ENCODE measurements at places on chromosomes 2 and 18.
A peak's percentile ranks its signal among the peaks of the same experiment; 100 is the strongest.

GRCh38 chr2:203407496-203407895 is 79.3 kb downstream of the ABI2 start:
- H3K36me3 ChIP-seq: peaks cover 18% of the 10 kb centered on the region
- no peak for DNase-seq
- no peaks in the 10 kb centered on the region for H3K4me1 ChIP-seq
- no peaks in the 10 kb centered on the region for H3K27me3 ChIP-seq
- no peak overlapping the region for H3K27ac ChIP-seq

DNA sequence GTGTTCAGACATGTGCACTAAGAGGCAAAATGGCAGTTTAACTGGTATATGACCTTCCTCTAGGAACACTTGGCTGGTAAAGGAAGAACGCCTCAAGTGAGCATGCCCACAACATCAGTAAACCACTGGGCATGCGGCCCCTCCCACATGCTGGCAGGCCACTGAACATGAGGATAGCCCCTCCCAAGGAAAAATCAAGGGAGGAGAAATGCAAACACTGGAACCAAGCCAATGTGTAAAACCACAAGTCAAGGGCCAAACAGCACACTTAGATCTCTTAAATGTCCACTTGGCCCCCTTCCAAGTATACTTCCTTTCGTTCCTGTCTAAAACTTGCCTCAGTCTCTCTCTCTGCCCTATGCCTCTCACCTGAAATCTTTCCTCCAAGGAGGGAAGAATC is 980.8 kb downstream of the TSN start:
- no peak overlapping the region for H3K4me3 ChIP-seq
- no peak for DNase-seq
- no peaks in the 10 kb centered on the region for H3K36me3 ChIP-seq

GRCh38 chr2:137178951-137179377 is 413.6 kb downstream of the THSD7B start:
- H3K27ac ChIP-seq: no peak overlapping the region

DNA sequence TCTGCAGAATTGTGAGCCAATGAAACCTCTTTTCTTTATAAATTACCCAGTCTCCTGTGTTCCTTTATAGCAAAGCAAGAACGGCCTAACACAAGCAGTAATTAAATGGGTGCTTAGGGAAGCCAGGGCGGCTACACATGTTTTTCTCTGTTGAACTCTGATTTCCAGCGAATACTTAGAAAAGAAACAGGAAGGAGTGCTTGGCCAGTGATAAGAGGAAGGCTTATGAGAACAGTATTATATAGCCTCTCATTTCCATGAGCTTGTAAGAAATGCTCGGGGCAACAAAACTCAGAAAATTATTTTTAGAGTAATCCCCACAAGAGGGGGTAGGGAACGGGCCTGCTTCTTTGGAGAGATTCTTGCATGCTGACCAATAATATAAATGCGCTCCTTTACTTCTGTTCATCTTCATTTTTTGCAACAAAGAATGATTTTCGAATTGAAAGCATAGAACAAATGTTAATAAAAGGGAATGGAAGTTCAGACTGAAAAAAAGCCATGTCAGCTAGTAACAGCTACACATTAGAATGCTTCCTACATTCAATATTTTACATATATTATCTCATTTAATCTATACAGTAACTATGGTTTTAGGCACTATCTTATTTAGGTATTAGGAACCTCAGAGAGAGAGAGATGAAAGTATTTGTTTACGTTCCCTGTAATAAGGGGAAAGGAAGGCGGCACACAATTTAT is 49.7 kb upstream of the CCDC85A start:
- no peaks in the 10 kb centered on the region for H3K36me3 ChIP-seq
- no peaks in the 10 kb centered on the region for H3K27me3 ChIP-seq
- DNase-seq: no peak
- H3K4me3 ChIP-seq: no peak overlapping the region

- no peaks in the 10 kb centered on the region for H3K4me1 ChIP-seq
- DNase-seq: no peak
- H3K36me3 ChIP-seq: no peaks in the 10 kb centered on the region
- no peak overlapping the region for H3K27ac ChIP-seq
Measured at GRCh38 chr2:234816056-234816455, 135.8 kb upstream of the SH3BP4 start.

DNA sequence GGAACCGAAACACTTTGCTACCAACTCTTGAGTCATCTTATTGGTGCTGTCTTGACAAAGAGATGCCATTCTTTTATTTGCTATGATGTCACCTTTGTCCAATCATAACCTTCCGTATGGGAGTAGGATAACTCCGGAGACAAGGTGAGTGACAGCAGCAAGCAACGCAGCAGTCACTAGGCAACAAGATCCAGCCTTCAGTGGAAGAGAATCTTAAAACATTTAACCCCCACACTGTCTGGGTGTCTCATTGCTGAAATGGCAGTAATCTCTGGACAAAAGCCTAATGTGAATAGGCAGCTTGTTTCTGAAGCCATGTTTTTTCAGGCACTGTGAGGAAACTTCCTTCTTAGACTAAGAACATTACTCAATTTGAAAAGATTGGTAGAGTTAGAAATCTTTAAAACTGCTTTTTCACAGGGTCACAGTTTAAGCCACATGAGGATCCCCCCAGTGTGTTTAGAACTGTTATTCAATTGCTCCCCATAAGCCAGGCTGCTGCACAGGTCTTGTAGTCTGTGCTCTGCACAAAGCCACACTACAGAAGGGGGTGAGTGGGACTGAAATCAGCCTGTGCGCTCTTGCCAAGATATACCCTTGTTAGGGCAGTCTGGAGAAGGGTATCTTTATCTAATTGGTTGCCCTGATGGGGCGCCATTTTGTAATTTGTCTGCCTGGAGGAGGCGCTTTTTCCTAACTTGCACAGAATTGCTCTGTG is 131.5 kb upstream of the STON1 start:
- no peaks in the 10 kb centered on the region for H3K36me3 ChIP-seq
- no peak for DNase-seq
- H3K4me3 ChIP-seq: no peak overlapping the region

GRCh38 chr2:127108090-127108523 is 1.2 kb upstream of the BIN1 start:
- H3K27ac ChIP-seq: no peak overlapping the region
- peak overlapping the region; percentile 65 for H3K4me3 ChIP-seq
- peaks cover 5% of the 10 kb centered on the region for H3K27me3 ChIP-seq
- no peaks in the 10 kb centered on the region for H3K36me3 ChIP-seq
- H3K4me1 ChIP-seq: peaks cover 20% of the 10 kb centered on the region

DNA sequence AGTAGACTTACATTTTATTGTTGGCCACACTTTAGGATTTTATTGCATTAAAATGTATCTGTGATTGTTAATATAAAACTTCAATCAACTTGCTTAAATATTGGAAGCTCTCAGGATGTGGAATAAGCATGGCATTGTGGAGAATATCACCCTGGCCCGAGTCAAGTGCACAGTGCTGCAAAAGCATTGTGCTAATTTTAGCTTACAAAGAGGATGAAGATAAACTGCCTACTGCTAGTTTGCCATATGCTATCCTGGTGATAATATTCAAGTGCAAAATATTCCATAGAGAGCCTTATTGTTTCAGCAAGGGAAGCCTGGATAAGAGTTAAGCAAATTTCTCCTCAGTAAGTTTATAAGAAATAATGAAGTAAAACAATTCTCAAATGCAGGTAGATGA is 54.5 kb downstream of the MEIS1 start:
- no peak for DNase-seq
- no peaks in the 10 kb centered on the region for H3K27me3 ChIP-seq
- no peaks in the 10 kb centered on the region for H3K4me1 ChIP-seq

GRCh38 chr2:7598402-7598801 is 681.2 kb downstream of the RNF144A start:
- no peak overlapping the region for H3K4me3 ChIP-seq
- no peaks in the 10 kb centered on the region for H3K4me1 ChIP-seq
- H3K27me3 ChIP-seq: peaks cover 4% of the 10 kb centered on the region
- H3K36me3 ChIP-seq: no peaks in the 10 kb centered on the region
- H3K27ac ChIP-seq: no peak overlapping the region
- DNase-seq: no peak

GRCh38 chr2:109176928-109177327 is 47.9 kb downstream of the SH3RF3 start:
- no peak overlapping the region for H3K4me3 ChIP-seq
- H3K36me3 ChIP-seq: no peaks in the 10 kb centered on the region
- H3K4me1 ChIP-seq: peaks cover 12% of the 10 kb centered on the region
- H3K27ac ChIP-seq: no peak overlapping the region

DNA sequence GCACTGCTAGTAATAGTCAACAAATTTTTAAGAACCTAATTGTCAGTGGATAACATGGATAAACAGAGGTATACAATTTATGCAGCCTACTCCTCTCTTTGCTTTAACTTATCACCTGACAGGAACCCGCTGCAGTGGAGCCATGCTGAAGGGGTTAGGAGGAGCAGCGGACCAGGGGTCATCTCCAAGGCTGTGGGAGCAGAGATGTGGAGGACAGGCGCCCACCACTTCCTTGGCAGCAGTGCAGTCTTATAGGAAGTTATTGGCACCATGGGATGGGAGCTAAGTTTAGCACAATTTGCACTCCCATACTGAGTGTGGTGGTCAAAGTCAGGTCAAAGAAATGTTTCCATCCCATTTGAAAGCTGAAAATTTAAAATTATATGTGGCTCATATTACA is 35.6 kb downstream of the HDLBP start:
- no peaks in the 10 kb centered on the region for H3K36me3 ChIP-seq
- DNase-seq: no peak
- no peaks in the 10 kb centered on the region for H3K27me3 ChIP-seq
- no peak overlapping the region for H3K4me3 ChIP-seq
- H3K4me1 ChIP-seq: no peaks in the 10 kb centered on the region
- H3K27ac ChIP-seq: no peak overlapping the region

- H3K4me1 ChIP-seq: no peaks in the 10 kb centered on the region
- no peak overlapping the region for H3K27ac ChIP-seq
- peaks cover 79% of the 10 kb centered on the region for H3K36me3 ChIP-seq
- DNase-seq: no peak
Measured at GRCh38 chr18:77016936-77017335, 115.6 kb downstream of the MBP start.

- H3K4me1 ChIP-seq: peaks cover 9% of the 10 kb centered on the region
- no peak for DNase-seq
- no peak overlapping the region for H3K4me3 ChIP-seq
Measured at GRCh38 chr2:230913406-230914143, 11.5 kb downstream of the GPR55 start.

- H3K4me1 ChIP-seq: no peaks in the 10 kb centered on the region
- peaks cover 33% of the 10 kb centered on the region for H3K36me3 ChIP-seq
- H3K27ac ChIP-seq: no peak overlapping the region
- no peak for DNase-seq
- H3K4me3 ChIP-seq: no peak overlapping the region
- no peaks in the 10 kb centered on the region for H3K27me3 ChIP-seq
Measured at GRCh38 chr2:240528406-240529040, 29.3 kb downstream of the ANKMY1 start.

- no peak for DNase-seq
- H3K27me3 ChIP-seq: no peaks in the 10 kb centered on the region
- H3K4me1 ChIP-seq: no peaks in the 10 kb centered on the region
Measured at GRCh38 chr2:1773883-1774282, 29.6 kb upstream of the PXDN start.

GRCh38 chr2:70982971-70983370 is 4.5 kb downstream of the ANKRD53 start:
- DNase-seq: no peak
- peaks cover 20% of the 10 kb centered on the region for H3K36me3 ChIP-seq
- no peaks in the 10 kb centered on the region for H3K27me3 ChIP-seq
- H3K4me3 ChIP-seq: no peak overlapping the region

- H3K27ac ChIP-seq: no peak overlapping the region
- H3K27me3 ChIP-seq: no peaks in the 10 kb centered on the region
- no peak overlapping the region for H3K4me3 ChIP-seq
- no peaks in the 10 kb centered on the region for H3K4me1 ChIP-seq
- no peak for DNase-seq
Measured at GRCh38 chr2:162629499-162629898, 209.1 kb downstream of the KCNH7 start.

GRCh38 chr18:11324510-11324909 is 175.1 kb upstream of the PIEZO2 start:
- H3K27me3 ChIP-seq: no peaks in the 10 kb centered on the region
- no peaks in the 10 kb centered on the region for H3K36me3 ChIP-seq
- no peak overlapping the region for H3K27ac ChIP-seq
- H3K4me3 ChIP-seq: no peak overlapping the region

GRCh38 chr2:219997341-219997851 is 370.0 kb downstream of the SLC4A3 start:
- H3K27ac ChIP-seq: no peak overlapping the region
- no peaks in the 10 kb centered on the region for H3K4me1 ChIP-seq
- H3K36me3 ChIP-seq: no peaks in the 10 kb centered on the region
- no peaks in the 10 kb centered on the region for H3K27me3 ChIP-seq
- DNase-seq: no peak

DNA sequence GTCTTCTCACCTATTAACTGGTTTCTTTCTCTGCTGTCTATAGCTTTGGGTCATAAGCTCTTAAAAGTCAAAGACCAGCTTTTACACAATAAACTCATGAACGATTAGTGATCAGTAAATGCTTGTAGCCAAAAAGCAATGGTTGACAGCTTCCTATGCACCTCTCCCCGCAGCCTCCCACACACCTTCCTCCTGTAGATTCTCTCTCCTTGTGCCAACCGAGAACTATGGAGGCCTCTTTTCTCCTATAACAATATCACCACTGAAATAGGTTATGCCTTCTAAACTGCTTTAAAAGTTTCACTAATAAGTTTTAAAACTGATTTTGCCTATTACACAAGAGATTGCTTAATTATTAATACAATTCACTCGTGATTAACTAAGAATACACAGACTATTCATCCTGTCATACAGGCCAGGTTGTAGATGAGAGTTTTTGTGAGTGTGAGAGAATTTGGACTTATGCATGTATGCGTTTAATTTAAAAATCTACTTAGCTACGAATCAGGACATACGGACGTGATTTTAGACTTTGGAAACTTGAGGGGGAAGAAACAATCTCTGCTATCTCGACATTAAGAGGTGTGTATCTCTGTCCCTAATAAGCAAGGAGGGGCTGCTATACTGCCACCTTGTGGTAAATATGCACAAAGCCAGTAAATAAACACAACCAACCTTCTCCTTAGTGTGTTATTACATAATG is 229.1 kb upstream of the RBBP8 start:
- peak; percentile 6 for DNase-seq
- H3K36me3 ChIP-seq: no peaks in the 10 kb centered on the region
- no peaks in the 10 kb centered on the region for H3K4me1 ChIP-seq
- H3K27me3 ChIP-seq: no peaks in the 10 kb centered on the region

DNA sequence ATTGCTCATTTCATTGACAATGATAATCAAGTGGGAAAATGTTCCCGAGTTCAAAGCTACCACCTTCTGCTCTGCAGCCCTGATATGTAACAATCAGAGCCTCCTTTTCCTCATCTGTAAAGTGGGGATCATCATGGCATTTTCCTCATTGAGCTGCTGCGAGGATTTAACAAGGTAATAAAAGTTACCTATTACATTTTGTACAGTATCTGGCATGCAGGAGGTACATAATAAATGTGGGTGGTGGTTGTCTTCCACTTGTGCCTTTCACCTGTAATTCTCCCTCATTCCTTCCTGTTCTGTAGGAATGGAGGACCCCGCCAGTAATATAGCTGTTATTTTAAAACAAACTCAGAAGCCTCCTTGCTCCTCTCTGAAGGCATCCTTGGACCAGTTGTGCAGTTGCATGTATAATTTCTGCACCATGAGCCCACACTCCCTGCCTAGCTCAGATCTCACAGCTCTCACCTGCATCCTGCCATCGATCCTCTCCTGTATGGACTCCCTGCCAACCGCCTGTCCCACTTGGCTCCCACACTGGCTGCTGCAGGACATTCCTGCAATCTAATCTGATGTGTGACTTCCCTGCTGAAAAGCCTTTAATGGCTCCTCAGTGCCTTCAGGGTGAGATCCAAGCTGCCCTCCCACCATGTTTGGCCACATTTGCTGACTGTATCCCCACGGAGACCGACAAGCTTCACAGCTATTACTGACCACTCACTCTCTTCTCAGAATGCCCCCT is 350.4 kb downstream of the EN1 start:
- no peaks in the 10 kb centered on the region for H3K4me1 ChIP-seq
- no peak for DNase-seq
- H3K27ac ChIP-seq: no peak overlapping the region
- H3K36me3 ChIP-seq: no peaks in the 10 kb centered on the region
